Astrocyte (in vitro differentiated cells and primary cell): ENCODE measurements at places on chromosomes 5 and 9. TPM values are rescaled to one million over a fixed set of nuclear protein-coding genes. Genes with fewer than 3 reads are reported as not detected.
A peak's percentile ranks its signal among the peaks of the same experiment; 100 is the strongest.

Gene IL33
- total RNA-seq: not detected in 2 replicates

Gene SUSD3
- not detected in 2 replicates for total RNA-seq

Gene NUTM2F
- not detected in 2 replicates for total RNA-seq

Gene SPATA31E1
- not detected in 2 replicates for total RNA-seq

Gene STRBP
- 11.4 and 13.1 TPM in 2 replicates for total RNA-seq

Gene SPAAR
- 0.17 and 0.18 TPM in 2 replicates for total RNA-seq

Gene MPDZ
- total RNA-seq: 27.2 and 31.0 TPM in 2 replicates

Gene FGF18
- 0.89 and 1.2 TPM in 2 replicates for total RNA-seq

Gene ZCCHC7
- total RNA-seq: 21.7 and 25.4 TPM in 2 replicates

Gene DND1
- total RNA-seq: 1.4 and 1.7 TPM in 2 replicates

Gene RIOK2
- total RNA-seq: 38.8 and 39.4 TPM in 2 replicates

Gene NUTM2G
- not detected in 2 replicates for total RNA-seq

Gene PCDHA9
- 0.95 and 1.1 TPM in 2 replicates for total RNA-seq

GRCh38 chr9:68719847-68720246, 14.8 kb downstream of the PIP5K1B start:
- DNase-seq: no peak

- no peak for DNase-seq
Observed at GRCh38 chr5:95401626-95402025, 10.5 kb downstream of the FAM81B start.

- DNase-seq: peak; percentile 63
Observed at GRCh38 chr5:136012041-136012804, 16.6 kb upstream of the TGFBI start.

- DNase-seq: no peak
Observed at GRCh38 chr5:151094030-151094851, 13.4 kb upstream of the TNIP1 start.

DNA sequence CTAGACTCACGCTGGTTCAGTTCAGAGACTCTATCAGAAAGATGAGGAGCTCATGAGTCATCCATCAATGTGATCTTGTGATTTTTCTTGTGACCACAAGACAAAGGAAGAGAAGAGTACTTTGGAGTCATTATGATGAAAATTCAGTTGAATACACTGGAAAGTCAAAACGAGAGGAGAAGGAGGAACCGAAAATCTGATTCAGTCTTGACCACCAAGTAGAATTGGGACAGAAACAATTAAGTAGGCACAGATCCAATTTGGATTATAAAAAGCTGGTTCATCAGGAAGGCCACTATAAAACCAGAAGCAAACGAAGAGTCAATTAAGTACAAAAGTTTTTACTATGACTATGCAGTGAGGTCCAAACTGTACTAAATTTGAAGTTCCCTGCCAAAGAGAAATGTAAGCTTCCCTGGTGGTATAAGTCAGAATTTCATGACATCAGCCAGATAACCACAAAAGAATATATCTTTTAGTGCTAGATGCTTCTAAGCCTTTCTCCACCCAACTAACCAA, 90.9 kb downstream of the THBS4 start:
- DNase-seq: peak; percentile 86

DNA sequence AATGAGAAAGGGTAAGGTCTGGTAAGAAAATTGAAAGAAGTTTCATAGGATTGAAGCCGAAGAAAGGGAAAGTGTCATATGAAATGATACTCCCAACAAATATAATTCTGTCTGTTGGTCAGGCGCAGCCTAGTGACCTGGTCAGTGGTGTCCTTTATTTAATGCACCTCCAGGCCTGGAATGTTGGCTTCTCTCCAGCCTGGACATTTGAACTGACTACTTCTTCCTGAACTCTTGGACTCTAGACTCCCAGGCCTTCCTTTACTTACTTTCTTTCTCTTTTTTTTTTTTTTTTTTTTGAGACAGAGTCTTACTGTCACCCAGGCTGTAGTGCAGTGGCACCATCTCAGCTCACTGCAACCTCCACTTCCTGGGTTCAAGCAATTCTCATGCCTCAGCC, 1381.5 kb upstream of the WWC1 start:
- DNase-seq: no peak

GRCh38 chr9:83537331-83538171, 650 bp downstream of the FRMD3 start:
- DNase-seq: peak; percentile 1

DNA sequence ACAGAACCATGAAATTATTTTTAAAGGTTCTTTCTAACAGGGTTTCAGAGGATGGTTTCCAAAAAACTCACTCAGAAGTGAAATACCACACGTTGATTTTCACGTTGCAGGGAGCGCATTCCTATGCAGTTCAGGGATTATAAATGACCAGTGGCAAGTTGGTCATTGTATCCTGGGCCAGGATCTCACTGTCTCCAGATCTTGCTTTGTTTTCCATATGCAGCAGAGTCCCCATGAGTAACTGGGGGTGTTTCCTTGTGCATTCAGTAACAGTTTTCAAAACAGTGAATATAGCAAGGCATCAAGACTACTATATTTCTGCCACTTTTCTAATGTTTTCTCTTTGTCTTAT, 1064.9 kb upstream of the DMAC1 start:
- DNase-seq: peak; percentile 35

GRCh38 chr5:158174918-158175851, 316.2 kb upstream of the CLINT1 start:
- DNase-seq: peak; percentile 29

DNA sequence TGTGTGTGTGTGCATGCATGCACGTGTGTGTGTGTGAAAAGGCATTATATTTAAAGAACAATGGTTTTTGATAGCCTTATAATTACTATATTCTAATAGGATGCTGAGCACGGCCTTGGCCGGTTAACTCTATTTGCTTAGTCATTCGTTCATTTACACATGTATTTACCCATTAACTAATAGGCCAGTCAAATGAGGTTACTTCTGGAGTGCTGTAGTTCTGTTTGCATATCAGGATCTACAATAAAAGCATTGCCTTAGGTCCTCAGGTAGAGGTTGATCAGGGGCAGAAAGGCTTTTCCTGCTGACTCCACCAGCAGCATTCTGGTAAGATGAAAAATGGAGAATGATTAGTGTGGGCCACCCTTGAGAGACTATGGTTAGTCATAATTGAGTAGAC, 219.0 kb downstream of the COMMD10 start:
- DNase-seq: no peak

DNA sequence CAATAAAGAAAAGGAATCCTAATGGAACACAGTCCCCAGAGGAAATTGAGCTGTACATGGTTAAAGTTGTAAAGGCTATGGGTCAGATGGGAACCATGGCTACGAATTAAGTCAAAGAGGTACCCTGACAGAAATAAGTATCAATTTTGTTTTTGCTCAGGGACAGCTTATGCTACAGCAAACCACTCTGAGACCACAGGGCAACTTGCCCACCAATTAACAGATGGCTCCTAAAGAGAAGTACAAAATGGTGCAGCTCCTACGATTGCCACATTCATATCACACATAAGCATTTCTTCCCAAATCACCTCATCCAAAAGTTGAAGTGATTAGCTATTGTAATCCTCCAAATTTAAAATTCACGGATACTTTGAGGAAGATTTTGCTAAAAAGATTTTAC, 83.0 kb downstream of the ELAVL2 start:
- no peak for DNase-seq

- no peak for DNase-seq
Observed at GRCh38 chr5:75668445-75668844, 48.8 kb downstream of the POC5 start.

DNA sequence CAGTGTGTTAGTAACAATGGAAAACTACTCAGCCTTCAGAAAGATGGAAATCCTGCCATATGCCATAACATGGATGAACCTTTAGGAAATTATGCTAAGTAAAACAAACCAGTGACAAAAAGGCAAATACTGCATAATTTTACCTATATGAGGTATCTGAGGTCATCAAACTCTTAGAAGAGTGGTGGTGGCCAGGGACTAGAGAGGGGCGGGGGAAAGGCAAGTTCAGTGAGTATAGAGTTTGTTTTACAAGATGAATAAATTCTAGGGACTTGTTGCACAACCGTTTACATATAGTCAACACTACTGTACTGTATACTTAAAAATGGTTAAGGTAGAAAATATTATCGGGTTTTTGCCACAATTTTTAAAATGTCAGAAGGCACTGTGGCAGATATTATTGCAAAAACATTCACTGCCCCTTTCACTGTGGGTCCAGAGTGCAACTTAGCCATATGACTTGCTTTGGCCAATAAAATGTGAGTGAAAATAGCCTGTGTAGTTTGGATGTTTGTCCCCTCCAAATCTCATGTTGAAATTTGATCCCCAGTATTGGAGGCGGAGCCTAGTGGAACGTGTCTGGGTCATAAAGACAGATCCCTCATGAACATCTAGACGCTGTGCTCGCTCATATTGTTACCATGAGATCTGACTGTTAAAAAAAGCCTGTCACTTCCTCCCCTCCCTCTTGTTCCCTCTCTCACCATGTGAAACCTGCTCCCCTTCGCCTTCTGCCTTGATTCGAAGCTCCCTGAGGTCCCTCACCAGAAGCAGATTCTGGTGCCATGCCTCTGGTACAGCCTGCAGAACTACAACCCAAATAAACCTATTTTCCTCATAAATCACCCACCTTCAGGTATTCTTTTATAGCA, 9.5 kb downstream of the ZNF367 start:
- DNase-seq: no peak

GRCh38 chr5:172952034-172952511, 7.2 kb upstream of the RPL26L1 start:
- peak; percentile 71 for DNase-seq

DNA sequence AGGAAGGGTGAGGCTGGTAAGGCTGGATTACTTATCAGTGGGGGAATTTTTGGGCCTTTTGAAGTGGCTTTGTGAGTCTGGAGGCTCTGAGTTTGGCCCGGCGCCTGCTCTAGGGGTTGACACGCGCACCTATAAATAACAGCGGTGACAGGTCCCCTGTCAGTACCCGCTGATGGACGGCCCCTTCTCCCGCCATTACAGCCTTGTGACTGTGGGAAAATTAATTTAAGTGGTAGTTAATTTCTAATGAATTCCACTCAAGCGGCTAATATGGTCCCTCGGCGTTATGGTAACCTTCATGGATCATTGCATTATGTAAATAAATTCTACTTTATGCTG, 16.5 kb downstream of the MRPL36 start:
- peak; percentile 34 for DNase-seq

GRCh38 chr9:129698254-129698757, 32.9 kb downstream of the PRRX2 start:
- DNase-seq: peak; percentile 12
